Hepatocyte (in vitro differentiated cells): ENCODE measurements at places on chromosomes 5 and 9. TPM values are rescaled to one million over a fixed set of nuclear protein-coding genes. Genes with fewer than 3 reads are reported as not detected.

- DNase-seq = peak; percentile 61
Observed at GRCh38 chr5:79236970-79237739, 1.2 kb downstream of the JMY start.

GRCh38 chr9:363274-363612, 148.6 kb downstream of the DOCK8 start:
- DNase-seq = no peak

DNA sequence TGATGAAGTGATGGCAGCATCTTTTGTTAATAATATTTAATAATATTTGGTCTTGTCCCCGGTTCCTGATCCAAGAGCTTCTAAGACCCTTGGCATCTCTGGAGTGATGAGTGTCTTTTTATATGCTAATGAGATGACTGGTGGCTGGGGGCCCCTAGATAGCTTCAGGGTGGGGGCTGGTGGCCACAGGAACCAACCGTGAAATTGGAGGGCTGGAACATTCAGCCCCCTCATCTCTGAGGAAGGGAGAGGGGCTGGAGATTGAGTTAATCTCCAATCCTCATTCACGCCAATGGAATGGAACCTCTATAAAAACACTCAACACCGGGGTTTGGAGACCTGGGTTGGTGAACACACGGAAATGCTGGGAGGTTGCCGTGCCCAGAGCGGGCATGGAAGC, 78.2 kb upstream of the RAPGEF1 start:
- no peak for DNase-seq

GRCh38 chr5:11324521-11325289, 563.7 kb upstream of the DAP start:
- DNase-seq = peak; percentile 16

DNA sequence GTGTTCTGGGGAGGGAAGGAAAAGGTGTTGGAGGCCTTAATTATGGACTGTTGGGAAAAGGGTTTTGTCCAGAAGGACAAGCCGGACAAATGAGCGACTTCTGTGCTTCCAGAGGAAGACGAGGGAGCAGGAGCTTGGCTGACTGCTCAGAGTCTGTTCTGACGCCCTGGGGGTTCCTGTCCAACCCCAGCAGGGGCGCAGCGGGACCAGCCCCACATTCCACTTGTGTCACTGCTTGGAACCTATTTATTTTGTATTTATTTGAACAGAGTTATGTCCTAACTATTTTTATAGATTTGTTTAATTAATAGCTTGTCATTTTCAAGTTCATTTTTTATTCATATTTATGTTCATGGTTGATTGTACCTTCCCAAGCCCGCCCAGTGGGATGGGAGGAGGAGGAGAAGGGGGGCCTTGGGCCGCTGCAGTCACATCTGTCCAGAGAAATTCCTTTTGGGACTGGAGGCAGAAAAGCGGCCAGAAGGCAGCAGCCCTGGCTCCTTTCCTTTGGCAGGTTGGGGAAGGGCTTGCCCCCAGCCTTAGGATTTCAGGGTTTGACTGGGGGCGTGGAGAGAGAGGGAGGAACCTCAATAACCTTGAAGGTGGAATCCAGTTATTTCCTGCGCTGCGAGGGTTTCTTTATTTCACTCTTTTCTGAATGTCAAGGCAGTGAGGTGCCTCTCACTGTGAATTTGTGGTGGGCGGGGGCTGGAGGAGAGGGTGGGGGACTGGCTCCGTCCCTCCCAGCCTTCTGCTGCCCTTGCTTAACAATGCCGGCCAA, 19.1 kb downstream of the PTGES2 start:
- peak; percentile 7 for DNase-seq

GRCh38 chr5:120062515-120062917, 401.6 kb upstream of the PRR16 start:
- DNase-seq = no peak

- DNase-seq = no peak
Observed at GRCh38 chr5:174625591-174626350, 98.6 kb upstream of the MSX2 start.

GRCh38 chr5:147686421-147686820, 96.1 kb downstream of the JAKMIP2 start:
- no peak for DNase-seq

GRCh38 chr9:18824095-18824666, 208.8 kb downstream of the SAXO1 start:
- DNase-seq = peak; percentile 49

DNA sequence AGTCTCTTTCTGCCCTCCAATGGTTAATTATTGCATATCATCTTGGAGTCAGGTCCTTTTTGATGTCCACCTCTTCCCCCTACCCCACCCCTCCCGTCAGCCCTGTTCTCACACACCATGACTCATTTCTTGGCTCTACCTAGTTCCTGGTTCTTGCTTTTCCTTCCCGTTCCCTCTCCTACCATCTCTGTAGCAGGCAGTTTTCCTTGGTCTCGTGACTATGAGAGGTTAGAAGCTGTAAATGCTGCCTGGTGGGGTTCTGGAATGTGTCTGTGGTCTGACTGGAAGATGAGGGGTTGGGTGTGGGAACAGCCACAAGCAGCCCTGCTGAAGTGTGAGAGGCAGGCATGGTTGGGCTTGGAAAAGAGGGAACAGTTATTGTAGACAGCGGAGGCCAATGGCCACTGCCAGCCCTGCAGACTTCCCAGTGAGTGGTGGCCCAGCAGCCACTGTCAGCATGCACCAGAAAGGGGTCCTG, 18.2 kb downstream of the SLC22A5 start:
- peak; percentile 92 for DNase-seq

DNA sequence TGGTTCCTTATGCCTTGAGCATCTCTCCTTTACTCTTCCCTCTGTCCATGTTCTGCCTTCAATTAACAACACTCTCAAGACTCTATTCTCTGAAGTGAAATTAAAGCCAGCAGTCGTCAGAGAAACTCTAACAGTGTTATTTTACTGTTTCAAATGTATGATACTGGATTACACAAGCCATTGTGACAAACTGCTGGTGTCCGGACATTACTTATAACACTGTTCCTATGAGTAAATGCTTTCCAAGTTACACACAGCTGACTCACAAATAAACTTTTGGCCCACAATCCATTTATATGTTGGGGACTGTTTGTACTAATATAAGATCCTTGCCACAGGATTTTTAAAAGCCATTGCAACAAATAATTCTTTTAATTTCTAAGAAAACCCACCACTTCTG, 63.2 kb upstream of the GHR start:
- DNase-seq = no peak

DNA sequence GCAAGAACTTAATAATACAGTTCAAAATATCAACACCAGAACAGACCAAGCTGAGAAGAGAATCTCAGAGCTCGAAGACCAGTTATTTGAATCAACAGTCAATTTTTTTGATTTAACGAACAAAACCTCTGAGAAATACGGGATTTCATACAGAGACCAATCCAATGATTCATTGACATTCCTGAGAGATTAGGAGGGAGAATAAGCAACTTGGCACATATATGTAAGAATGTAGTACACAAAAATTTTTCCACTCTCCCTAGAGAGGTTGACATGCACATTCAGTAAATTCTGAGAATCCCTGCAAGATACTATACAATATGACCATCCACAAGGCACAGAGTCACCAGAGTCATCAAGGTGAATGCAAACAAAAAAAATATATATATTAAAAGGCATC, 1577.3 kb upstream of the C9orf72 start:
- DNase-seq = no peak

DNA sequence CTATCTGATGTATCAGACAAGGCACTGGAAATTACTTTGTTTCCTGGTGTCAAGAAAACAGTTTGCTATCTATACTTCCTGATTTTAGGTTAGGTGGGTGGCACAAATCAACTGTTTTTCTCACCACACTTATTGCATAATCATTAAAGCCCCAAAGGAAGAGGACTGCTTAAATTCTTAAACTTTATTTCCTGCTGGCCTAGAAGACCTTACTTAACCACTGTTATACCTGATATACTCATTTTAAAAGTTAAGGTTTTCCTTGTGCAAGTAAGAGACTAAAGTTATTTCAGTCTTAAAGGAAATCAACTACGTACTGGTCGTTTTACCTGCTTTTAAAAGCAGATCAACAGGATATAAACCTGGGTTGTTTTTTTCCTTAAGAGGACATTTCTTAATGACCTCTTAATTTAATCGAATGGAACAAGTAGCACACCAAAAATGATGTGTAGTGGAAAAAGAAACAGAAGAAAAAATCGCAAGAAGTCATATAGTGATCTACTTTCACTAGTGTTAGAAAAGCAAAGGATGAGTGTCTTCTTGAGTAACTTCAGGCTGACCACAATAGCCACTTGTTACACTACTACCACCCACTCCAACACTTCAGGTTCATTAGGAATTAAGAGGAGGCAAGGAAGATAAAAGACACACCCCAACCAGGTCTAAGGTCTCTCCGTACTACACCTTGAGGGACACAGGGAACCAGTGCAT, 974 bp downstream of the CLINT1 start:
- DNase-seq = no peak

- DNase-seq = peak; percentile 36
Observed at GRCh38 chr5:43874772-43875171, 271.8 kb downstream of the NNT start.

DNA sequence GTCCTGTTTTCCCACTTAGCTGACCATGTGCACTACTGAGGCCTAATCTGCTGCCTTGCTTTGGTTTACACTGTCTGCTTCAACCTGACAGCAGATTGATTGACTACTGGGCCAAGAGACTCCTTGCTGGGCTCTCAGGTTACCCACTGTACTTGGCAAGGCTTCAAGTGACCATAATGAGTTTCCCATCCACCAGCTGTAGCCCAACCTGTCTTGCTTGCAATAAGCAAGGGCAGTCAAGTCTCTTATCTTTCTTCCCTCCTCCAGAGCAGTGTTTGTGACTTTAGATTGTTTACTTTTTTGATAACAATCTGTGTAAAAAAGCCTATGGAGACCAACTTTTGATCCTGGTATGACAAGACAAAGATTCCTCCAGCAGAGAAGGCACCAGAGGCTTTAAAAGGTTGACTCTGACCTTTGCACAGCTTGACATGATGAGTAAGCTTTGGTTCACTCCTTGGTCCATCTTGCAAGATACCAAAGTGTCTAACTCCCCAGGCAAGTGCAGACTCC, 912.3 kb upstream of the SEMA6A start:
- DNase-seq = peak; percentile 34

- DNase-seq = no peak
Observed at GRCh38 chr9:110898866-110899265, 139.4 kb downstream of the LPAR1 start.

DNA sequence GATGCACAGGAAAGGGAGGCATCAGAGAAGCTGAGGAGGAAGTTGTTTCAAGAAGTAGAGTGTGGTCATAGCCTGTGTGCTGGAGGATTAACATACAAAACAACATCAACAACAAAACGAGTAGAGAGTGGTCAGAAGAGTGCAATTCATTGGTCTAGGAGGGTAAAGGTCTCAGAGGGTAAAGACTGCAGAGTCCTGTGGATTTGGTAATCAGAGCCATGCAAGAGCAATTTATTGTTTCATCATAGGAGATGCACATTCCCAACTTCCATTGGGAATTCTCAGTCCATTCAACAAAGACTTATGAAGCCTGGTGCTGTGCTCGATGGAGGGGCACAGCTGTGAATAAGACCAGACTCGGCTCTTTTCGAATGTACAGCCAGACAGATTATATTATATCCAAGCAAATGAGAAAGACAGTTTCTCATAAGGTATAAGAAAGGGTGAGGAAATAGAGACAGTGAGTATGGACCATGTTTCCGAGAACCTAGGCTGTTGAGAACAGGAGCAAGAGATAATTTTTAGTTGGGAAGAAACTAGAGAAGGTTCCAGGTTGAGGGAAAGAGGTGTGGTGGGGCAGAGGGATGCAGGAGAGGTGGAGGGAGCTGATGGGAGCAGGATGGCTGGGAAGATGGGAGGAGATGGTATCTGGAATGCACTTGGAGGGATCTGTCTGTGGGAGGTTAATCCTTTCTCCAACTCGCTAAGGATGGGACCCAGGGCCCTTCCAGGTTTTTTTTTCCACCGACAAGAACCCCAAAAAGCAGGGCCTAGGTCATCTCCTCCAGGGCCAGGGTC, 7.9 kb upstream of the MYORG start:
- no peak for DNase-seq

- no peak for DNase-seq
Observed at GRCh38 chr5:115433918-115434317, 110.7 kb downstream of the FEM1C start.

- peak; percentile 12 for DNase-seq
Observed at GRCh38 chr5:52811067-52811749, 23.5 kb downstream of the ITGA1 start.

DNA sequence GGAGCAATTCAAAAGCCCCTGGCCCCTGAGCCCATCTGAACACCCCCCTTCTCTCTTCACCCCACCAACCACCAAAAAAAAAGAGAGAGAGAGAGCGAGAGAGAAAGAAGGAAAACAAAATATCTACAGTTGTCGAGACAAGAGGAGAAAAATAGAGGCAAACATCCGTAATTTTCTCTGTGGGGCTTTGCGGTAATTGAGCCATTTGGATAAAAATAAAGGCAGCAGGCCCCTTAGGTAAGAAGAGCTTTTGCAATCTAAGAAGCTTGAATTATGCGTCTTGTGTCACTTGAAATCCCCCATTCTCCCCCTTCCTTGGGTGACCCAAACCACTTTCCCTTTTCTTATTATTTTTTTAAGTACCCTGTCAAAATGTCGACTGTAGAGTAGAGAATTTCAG, 35.5 kb upstream of the FUBP3 start:
- DNase-seq = no peak

DNA sequence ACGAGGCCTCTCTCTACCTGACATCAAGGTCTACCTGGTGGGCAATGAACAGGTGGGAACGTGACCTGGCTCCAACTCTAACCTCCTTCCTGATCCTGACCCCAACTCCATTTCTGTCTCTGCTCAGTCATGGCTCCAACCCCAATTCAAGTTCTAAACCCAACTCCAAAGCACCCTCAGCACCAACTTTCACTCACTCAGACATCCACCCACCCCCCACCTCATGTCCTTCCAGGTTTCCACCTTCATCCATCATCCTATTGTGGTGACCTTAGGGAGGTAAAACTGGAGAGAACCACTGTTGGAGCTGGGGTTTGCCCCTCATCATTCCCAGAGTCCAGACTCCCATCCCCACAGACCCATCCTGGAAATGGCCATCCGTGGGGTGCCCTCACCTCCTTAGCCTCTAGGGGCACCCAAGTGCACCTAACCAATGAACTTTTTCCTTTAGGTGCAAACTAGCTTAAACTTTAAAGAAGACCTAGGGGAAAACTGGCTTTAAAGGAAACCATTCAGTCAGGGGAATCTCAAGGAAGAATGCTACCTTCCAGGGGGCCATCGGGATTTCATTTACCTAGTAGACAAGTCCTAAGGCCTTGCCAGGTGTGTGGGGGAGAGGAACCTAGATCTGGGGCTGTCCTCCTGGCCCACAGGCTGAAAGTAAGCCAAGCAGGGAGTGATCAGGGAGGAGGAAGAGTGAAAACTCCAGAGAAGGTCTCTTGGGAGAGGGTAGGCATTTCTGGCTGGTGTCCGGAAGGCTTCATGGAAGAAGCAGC, 11.3 kb downstream of the RGS14 start:
- peak; percentile 57 for DNase-seq

Gene PCDHGA9
- polyA plus RNA-seq = not detected in 2 replicates

Gene ZNF366
- not detected in 2 replicates for polyA plus RNA-seq

Gene NUTM2G
- polyA plus RNA-seq = 0.35 and 0.36 TPM in 2 replicates

Gene C6
- 11.8 and 16.2 TPM in 2 replicates for polyA plus RNA-seq
